ENCODE measurements at places on chromosomes 12 and 14. TPM values are rescaled to one million over a fixed set of nuclear protein-coding genes. Genes with fewer than 3 reads are reported as not detected.

Gene FOXG1
- total RNA-seq, result 0.06 TPM

DNA sequence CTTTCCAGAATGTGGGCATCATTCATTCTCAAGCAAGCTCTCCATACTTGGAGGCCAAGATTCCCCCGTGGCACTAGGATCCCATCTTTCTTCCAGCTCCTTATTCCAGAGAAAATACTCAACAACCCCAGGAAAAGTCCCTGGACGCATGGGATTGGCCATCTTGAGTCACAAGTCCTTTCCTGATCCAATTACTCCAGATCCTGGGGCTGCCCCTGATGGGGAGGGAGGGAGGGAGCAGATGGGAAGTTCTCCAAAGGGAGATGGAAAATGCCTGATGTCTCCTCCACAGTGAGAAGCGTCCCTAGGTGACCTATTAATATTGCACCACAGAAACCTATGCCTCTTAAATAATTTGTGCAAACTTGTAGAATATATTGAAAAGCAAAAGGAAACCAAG lies 12.4 kb upstream of the KCNK13 start:
- no peak for DNase-seq

DNA sequence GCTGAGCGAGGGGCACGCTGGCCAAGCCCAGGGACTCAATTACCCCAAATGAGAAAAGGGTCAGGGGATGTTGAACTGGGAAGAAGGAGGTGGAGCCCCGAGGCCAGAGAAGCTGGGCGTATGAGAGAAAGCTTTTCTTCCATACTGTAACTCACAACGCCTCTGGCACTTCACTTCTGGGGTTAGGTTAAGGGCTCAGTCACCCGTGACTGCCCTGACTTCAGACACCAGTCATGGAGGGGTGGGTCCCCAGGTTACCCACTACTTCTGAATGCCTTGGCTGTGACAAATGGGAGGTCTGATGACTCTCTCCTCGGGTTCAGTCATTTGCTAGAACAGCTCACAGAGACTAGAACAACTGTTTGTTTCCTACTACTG lies 5.5 kb upstream of the GPR132 start:
- DNase-seq, result no peak

DNA sequence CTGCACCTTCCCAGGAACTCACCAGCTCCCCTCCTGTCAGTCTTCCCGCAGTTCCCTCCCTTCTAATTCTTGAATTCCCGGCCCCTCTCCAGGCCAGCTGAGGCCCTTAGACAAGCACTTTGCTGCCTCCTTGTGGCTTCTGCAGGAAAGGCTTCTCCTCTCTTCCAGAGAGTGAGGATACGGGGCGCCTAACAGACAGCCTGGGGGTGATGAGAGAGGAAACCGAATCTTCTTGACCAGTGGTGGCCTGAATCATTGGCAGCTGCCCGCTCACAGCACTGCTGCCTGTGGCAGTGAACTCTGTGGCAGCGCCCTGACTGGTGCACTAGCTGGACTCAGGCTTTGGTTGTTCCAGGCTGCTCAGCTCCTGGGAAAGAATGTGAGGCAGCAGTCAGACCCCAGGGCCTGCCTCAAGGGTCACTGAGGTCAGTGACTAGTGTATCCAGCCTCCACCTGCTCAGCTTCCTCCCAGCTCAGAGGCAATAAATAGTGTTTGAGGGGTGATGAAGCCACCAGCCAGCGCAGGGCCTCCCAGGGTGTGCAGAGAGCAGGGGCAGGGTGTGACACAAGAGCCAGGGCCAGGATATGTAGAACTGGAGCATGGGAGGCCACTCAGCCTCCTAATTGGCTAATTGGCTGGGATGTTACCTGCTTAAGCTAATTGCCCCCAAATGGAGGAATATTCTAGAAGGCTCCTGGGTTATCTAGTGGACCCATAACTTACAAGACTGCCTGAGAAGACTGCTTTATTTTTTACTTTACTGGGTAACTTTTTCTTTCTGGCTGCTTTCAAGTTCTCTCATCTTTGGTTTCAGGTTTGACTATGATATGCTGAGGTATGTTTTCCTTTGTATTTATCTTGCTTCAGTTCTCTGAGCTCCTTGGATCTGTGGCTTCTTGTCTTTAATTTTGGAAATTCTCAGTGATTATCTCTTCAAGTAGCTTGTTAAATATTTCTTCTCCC lies 12.9 kb upstream of the MCRS1 start:
- peak; percentile 47 for DNase-seq

- DNase-seq, result no peak
Observed at GRCh38 chr14:61281186-61281947, at the start of gene TMEM30B. Gene TMEM30B, minus strand, starts transcription at chr14:61281338. Its CDS starts 191 bp downstream, at chr14:61281147.

- no peak for DNase-seq
Observed at GRCh38 chr12:46832130-46832704, 6.4 kb upstream of the SLC38A4 start.

GRCh38 chr12:6768990-6769389 lies 2.8 kb downstream of the PTMS start:
- DNase-seq, result no peak

DNA sequence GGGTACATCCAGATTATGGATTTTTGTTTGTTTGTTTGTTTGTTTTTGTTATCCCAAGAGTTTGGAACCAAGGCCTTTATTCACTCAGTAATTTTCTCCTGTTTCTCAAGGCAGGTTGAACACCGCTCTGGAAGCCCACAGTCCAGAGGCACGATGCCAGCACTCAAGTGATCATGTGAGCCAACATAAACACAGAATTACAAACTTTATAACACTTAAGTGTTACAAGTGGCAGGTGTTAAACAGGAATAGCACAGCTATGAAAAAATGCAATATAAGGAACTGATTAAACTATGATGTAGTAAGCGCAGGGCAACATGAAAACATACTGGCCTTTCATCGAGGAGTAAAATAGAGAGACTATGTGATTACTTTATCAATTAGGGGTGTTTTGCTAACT lies 1885.8 kb upstream of the SEL1L start:
- DNase-seq, result no peak

- DNase-seq, result no peak
Observed at GRCh38 chr14:104792101-104792884, 3.3 kb downstream of the AKT1 start.

GRCh38 chr12:78324234-78324633 lies 493.5 kb downstream of the NAV3 start:
- DNase-seq, result no peak

- no peak for DNase-seq
Observed at GRCh38 chr14:68986926-68987652, 8.0 kb upstream of the ACTN1 start.
